ENCODE measurements at places on chromosomes 6 and 20. TPM values are rescaled to one million over a fixed set of nuclear protein-coding genes. Genes with fewer than 3 reads are reported as not detected.

DNA sequence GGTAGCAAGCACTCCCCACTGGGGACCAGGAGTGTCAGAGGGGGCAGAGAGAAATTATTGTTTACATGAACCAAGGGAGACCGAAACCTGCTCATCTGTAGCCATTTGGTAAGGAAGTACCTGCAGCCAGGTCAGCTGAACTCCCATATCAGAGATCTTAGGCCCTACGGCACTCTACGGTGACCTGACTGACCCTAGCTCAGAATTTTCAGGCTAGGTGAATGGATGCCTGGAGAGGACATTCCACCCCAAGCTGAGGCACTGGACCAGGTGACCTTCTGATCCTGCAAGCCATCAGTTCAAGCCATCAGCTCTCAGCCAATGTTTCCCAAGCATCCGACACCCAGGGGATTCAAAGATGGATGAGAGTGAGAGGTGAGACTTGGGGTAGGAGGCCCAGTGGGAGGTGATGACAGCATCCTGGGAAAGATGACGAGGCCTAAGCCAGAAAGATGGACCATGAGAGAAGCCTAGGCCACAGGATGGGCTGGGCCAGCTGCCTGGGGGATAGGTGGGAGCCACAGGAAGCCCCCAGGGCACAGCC, 2.8 kb downstream of the ANGPT4 start:
- DNase-seq: no peak
- no peaks in the 10 kb centered on the region for H3K36me3 ChIP-seq
- H3K27me3 ChIP-seq: peaks cover 27% of the 10 kb centered on the region
- H3K4me3 ChIP-seq: no peak overlapping the region
- peaks cover 14% of the 10 kb centered on the region for H3K4me1 ChIP-seq

- peaks cover 15% of the 10 kb centered on the region for H3K4me1 ChIP-seq
- H3K36me3 ChIP-seq: no peaks in the 10 kb centered on the region
- no peaks in the 10 kb centered on the region for H3K27me3 ChIP-seq
- no peak within 1 kb of the TSS for H3K4me3 ChIP-seq
- H3K27ac ChIP-seq: no peak within 1 kb of the TSS
Measured at GRCh38 chr6:170552765-170553533, at the start of gene PSMB1. TSS of gene PSMB1 (minus strand) at chr6:170553307. CDS start at chr6:170553242, 65 bp downstream.

GRCh38 chr6:56055081-56055704, 179.8 kb upstream of the BMP5 start:
- H3K4me3 ChIP-seq: no peak overlapping the region
- no peaks in the 10 kb centered on the region for H3K27me3 ChIP-seq
- H3K27ac ChIP-seq: no peak overlapping the region

DNA sequence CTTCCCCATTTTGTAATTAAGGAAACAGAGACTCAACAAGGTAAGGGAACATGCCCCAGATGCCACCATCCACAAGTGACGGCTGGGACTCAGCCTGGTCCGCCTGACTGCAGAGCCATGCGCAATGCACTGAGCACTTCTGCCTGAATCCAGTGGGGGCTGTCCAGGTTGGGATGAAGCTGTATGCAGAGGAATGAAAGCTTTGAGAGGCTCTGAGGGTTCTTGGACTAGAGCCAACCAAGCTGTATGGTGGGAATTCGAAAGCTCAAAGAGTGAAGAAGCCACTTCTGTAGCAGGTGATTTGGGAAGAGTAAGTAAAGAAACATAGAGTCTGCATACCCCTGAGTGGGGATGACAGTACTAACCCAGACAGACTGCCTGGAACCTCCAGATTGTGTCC, 127.6 kb upstream of the AKAP12 start:
- H3K27me3 ChIP-seq: no peaks in the 10 kb centered on the region
- H3K4me1 ChIP-seq: peaks cover 25% of the 10 kb centered on the region
- no peak for DNase-seq
- H3K27ac ChIP-seq: no peak overlapping the region
- H3K4me3 ChIP-seq: no peak overlapping the region

The PDE7B gene
- total RNA-seq: 5.1 TPM

The SNX9 gene
- total RNA-seq: 31.9 TPM

The RBBP9 gene
- 14.0 TPM for total RNA-seq

The SIGLEC1 gene
- total RNA-seq: not detected

The MOCS1 gene
- 15.6 TPM for total RNA-seq

The ARMC2 gene
- total RNA-seq: 6.7 TPM

The PPP1R14C gene
- 19.2 TPM for total RNA-seq
